ENCODE measurements at places on chromosomes 12 and 14.

- no peak for DNase-seq
Observed at GRCh38 chr14:57189070-57189469, 79.6 kb downstream of the EXOC5 start.

- DNase-seq: no peak
Observed at GRCh38 chr12:130981911-130982310, 28.2 kb downstream of the ADGRD1 start.

GRCh38 chr12:31407562-31407961, 81.6 kb upstream of the SINHCAF start:
- no peak for DNase-seq

- DNase-seq: no peak
Observed at GRCh38 chr12:74971201-74971600, 238.4 kb downstream of the KCNC2 start.

- DNase-seq: no peak
Observed at GRCh38 chr12:51247523-51248206, 9.0 kb downstream of the DAZAP2 start.

DNA sequence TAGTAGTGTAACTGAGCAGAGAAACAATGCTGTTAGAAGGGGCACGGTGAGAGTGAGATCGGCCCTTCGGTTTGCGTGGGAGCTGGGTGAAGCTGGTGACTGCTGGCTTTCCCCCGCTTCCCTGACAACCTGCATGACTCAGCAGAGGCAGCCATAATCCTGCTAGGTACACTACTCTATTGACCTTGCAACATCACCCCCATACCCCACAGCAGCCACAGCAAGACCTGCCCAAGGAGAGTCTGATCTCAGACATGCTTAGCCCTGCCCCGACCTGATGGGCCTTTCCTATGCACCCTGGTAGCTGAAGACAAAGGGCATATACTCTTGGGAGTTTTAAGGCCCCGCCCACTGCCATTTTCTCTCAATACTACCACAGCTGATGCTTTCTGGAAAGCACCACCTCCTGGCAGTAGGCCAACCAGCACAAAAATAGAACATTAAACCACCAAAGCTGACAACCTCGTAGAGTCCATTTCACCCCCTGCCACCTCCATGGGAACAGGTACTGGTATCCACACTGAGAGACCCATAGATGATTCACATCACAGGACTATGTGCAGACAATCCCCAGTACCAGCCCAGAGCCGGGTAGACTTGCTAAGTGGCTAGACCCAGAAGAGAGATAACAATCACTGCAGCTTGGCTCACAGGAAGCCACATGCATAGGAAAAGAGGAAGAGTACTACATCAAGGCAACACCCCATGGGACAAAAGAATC, 75.9 kb upstream of the RGS6 start:
- peak; percentile 54 for DNase-seq

GRCh38 chr14:103626146-103626850, 2.7 kb upstream of the KLC1 start:
- DNase-seq: no peak

- no peak for DNase-seq
Observed at GRCh38 chr12:109689426-109689825, 24.2 kb upstream of the FAM222A start.

GRCh38 chr14:59116984-59117415, 71.5 kb upstream of the DAAM1 start:
- no peak for DNase-seq

DNA sequence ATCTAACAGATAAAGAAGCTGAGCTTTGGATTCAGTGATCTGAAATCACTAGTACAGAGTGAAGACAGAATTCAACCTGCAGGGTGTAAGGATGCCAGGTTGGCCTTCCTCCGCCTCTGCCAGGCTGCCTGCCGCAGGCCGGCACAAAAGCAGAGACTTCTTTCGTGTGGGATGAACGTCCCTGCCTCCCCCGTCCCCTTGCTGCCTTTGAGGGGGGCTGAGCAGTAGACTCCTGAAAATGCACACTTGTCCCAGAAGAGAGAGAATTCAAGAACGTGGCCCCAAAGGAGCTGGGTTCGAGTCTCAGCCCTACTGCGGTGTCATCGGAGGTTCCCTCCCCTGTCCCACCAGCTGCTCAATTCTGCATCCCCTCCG, 154.3 kb downstream of the BCL11B start:
- no peak for DNase-seq

- DNase-seq: no peak
Observed at GRCh38 chr12:62731055-62731820, 203.7 kb downstream of the PPM1H start.

DNA sequence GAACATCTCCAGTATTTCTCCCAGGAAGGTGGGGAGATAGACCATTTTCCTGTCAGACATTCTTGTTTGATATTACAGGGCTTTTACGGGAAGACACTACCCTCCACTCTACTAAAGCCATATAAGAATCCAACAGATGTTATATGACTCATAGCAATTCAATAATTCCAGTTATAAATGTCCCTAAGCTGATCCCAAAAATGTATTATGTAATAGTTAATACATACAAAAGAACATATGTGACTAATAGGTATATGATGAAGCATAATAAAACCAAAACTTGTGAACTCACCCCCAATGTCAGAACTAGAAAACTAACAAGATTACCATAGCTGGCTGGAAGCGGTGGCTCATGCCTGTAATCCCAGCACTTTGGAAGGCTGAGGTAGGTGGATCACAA, 84.2 kb downstream of the EFCAB11 start:
- DNase-seq: no peak

DNA sequence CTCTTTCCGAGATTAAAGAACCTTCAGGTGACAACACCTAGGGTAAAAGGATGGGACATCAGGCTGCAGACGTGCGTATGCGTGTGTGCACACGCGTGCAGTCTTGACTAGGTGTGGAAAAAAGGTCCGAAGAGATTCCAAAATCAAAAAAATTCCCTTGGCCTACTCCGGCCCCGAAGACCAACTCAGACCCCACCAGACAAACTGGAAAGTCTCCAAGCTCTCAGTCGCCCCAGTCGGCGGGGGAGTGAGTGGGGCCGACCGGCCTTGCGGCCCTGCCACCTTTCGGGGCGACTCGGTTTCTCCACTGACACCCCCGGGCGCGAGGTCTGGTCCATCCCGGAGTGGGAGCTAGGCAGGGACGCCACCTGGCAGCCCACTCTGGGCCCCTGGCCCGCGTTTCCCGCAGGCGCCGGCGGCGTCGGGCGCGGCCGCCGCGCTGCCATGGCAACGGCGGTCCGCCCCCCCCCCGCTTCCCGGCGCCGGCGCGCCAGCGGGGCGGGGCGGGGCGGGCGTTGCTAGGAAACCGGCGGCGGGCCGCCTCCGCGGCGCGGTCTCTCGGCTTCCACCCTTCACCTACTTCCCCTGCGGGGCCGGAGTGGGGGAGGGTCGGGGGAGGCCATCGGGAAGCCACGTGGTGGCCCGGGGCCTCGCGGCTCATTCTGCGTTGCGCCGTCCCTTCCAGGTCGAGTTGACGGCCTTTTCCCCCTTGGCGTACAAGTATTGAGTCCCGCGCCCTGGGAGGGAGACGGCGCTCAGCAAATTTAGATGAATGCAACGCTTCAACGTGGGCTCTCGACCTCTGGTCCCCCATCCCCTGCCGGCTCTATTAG, 253.1 kb downstream of the EFCAB11 start:
- no peak for DNase-seq

GRCh38 chr14:36315159-36315853, 5.1 kb downstream of the MBIP start:
- DNase-seq: no peak

DNA sequence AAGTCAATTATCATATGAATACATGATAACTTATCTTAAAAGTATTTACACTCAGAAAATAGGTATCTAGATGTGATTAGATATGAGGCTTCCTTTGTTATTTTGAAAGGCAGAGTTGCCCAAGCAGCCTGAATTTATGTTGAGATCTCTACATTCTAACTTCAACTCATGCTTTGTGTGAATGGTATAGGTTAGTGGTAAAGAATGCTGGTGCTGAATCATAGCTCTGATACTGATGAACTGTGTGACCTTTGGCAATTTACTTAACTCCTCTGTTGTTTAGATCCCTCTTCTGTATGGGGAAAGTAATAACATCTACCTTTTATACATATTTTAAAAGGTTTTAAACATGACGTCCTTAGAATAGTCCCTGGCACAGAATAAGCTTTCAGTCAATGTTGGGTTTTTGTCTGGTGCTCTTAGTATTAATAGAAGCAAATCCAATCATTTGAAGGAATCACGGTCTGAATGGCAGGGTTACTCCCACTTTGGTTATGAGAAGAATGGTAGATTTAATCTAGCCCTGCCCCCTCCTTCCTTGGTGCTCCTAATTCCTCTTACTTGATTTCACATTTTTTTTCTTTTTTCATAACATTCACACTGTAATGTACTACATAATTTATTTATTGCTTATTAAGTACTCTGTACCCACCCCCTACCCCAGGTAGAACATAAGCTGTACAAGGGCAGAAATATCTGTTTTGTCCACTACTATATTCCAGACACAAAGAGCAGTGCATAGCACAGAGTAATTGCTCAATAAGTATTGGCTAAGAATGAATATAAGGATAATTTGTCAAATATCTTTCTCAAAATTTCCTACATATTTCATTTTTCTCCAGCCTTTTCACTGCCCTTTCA, 203.3 kb upstream of the KRR1 start:
- no peak for DNase-seq

DNA sequence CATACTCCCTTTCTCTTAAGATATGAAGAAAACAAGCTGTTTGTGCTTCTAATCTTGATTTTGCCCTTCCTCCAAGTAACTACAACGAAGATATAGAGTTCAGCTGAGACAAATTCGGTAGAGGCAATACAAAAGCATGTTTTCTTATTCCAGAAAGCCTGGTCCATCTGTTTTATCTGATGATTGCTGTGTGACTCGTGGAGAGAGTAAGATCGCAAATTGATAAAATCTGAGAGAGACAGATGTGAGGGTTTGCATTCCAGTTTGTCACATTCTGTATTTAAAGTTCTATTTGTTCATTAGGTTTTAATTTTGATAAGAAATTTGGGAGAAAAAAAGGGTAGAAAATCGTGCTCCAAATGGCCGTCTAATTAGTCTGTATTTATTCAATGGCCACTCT, 192.1 kb downstream of the CPNE8 start:
- no peak for DNase-seq

DNA sequence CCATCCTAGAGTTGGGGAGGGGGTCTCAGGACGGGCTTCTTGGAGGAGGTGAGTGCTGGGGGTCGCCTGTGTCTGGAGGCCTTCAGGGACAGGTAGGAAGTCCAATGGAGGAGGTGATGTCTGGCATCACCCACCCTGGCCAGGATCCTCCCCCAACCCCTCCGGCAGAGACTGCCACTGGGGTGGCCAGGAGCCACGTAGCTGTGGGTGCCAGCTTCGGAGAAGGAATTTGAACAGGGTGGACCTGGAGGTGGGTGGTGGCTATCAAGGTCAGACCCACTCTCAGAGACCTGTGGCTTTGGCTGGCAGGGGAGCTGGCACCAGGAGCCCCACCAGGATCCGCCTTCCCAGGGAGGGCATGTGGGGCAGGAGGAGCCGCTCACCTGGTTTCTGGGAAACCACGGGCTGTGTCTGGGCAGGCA, 9.1 kb downstream of the CEP170B start:
- DNase-seq: no peak

DNA sequence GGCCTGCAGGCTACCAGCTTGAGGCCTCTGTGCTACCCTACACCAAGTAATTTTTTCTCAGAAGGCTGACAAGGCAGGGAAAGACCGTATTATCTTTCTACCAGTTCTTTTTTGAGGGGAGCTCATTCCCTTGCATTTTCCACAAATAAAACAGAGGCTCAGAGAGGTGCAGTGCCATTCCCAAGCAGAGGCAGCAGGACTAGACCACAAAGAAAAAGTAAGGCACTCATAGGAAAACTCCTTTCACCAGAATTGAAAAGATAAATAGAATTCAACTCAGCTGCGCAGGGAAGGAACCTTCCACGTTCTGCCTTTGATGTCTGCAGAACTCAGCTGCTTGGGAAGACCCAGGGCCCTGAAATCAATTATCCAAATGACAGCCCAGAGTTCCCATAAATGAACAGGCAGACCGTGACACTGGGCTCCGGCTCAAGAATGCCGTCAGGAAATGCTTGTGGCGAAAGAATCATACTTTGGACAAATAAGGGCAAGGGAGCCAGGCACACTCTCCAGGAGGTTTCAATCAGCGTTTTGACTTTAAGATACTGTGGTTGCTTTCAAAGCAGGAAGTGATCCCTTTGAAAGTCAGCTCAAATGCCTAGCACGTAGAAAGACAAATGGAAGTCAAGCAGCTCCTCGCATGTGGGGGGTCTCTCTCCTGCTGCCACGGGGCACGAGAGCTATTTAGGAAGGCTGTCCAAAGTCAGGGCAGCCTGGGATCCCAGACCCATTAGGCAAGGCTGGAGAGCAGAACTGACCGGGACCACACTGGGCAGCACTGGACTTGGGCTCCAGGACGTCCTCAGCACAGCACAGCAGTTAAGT, 14.0 kb downstream of the KCTD10 start:
- DNase-seq: no peak

DNA sequence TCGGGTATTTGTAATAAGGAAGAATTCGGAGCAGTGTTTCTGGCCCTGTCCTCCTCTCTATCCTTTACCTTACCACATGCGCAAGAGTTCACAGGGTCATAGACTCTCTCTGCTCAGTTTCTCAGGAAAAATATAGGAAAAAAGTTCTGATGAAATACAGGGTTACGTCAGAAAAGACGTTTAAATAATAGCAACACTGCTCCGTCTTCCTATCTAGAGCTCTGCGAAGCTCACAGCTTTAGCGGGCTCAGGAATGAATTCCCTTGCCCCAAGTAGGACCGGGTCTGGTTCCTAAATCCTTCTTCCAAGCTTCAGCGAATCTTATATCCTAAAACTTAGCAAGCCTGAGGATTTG, 365 bp downstream of the CCDC59 start:
- DNase-seq: no peak

Data from KG1 (cell line).